Vagina (tissue), 2 donors: ENCODE measurements at places on chromosomes 13 and 19.

GRCh38 chr19:45499196-45500180 lies 1.2 kb downstream of the PPM1N start:
- DNase-seq = no peak

- DNase-seq = no peak
These were observed 36.3 kb upstream of the FLT1 start for GRCh38 chr13:28531077-28531844.

DNA sequence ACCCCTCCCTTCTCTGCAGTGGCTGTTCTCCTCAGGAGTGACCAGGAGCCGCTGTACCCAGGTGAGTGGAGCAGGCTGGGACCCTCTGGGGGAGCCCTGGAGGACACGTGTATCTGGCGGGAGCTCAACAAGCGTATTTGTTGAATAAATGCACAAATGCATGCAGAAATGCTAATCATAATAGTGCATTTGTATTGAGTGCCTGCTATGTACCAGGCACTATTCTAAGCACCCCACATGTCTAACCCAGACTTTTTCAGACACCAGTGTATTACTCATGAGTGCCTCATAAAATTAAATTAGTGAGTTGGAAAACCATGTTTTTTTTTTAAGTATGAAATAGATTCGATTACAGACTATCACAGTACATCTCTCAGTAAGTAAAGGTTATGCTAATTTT lies 7.9 kb downstream of the HPN start:
- no peak for DNase-seq

- no peak for DNase-seq
These were observed 101.3 kb upstream of the SLC15A1 start for GRCh38 chr13:98853771-98854221.

DNA sequence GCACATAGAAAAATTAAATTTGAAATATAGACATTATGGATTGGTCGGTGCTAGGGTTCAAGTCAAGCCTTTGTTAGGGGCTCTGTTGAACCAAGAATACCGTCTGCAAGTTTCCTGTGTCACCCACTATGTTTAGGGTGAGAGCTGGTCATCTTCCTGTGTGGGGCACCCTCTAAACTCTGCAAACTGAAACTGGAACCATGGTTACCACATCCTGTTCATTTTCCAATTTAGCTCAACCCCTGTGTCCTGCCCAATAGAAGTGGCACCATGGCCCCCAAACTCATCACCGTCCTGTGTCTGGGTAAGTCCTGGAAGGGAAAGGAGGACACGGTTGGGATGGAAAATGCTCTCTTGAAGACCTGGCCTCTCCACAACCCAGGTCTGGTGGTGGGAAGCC lies 29.9 kb downstream of the LAIR2 start:
- no peak for DNase-seq

DNA sequence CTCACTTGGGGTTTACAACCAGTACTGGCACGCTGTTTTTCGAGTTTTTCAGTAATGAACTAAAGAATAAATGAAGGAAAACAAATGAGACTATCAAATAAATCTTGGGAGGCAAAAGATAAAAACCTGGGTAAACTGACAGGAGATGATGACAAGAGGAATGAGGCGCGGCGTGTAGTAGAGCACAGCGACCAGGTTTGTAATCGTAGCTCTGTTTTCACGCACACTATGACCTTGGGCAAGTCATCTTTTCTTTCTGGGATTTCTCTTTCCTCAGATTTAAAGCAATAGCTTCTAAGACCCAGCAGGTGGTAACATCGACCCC lies 419 bp downstream of the MRPS31 start:
- DNase-seq = no peak

DNA sequence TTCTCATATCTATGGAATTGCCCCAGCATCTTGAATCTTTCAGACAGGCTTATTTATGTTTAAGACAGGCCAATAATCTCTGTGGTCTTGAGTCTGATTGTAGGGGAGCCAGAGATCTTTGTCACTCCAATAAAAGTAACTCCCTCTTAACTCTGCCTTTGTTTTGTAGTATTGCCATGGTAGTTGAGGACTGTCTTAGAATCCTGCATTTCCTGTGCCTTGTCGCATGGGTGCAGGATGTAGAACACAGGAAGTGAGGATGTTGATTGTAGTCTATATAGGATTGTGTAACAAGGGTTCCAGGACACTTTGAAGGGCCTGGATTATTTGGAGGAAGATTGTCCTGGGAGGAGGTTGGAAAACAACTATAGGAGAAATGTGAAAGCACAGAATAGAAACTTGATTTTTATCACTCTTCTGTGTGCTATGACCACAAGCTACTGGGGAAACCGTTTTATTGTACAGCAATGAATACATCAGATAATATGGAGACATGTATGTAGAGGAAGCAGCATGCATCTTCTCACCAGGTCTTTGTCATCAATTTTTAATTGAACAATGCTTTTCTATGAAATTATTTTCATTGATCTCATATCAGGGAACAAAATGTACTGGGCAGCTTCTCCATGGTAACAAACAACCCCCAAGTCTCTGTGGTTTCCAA lies 411.7 kb downstream of the FGF9 start:
- no peak for DNase-seq

GRCh38 chr13:97001636-97002035 lies 7.4 kb upstream of the OXGR1 start:
- DNase-seq = no peak

DNA sequence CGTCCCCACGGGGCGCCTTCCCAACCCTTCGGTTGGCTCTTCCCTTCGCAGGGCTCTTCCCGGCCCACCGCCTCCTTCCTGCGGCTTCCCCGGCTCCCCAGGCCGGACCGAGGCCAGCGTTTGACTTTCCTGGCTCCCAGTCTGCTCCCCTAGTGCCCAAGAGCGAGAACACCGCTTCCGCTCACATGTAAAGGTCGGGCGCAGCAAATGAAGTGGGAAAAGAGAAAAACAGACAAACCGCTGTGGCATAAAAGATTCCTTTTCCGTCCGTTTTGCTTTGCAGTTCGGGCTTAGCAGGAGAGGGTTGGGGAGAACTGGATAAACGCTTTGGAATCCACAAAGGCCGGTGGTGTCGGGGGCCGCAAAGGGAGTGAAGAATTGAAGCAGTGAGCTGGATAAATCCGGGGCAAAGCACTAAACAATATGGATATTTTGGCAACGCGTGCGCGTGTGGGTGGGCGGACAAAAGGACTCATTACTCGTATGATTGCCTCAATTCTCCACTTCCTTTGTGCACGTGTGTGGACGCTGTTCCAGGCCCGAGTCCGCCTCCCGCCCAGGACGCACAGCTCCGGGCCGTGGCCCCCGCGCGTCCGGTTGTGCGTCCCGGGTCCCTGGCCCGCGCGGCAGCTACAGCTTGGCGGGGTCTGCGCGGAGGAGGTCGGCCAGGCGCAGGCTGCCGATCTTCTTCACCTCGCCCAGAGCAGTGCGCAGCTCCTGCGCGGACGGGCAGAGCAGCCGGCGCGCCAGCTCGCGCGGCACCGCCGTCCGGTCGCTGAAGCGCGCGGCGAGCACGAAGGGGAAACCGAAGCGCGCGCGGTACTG lies 8.6 kb upstream of the CDX2 start:
- DNase-seq = no peak

DNA sequence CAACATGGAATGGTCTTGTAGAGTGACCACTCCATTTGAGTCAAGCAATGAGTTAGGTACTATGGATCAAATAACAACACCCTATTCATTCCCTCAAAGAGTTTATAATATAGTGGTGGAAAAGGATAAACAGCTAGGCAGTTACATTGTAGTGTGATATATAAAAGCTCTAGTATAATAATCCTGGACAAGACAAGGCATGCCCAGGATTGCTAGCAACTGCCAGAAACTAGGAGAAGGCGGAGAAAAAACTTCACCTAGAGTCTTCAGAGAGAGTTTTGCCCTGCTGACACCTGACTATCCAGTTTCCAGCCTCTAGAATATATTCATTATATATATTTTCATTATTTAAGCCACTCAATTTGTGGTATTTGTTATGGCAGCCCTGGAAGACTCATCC lies 530.6 kb downstream of the KLF12 start:
- DNase-seq = no peak

DNA sequence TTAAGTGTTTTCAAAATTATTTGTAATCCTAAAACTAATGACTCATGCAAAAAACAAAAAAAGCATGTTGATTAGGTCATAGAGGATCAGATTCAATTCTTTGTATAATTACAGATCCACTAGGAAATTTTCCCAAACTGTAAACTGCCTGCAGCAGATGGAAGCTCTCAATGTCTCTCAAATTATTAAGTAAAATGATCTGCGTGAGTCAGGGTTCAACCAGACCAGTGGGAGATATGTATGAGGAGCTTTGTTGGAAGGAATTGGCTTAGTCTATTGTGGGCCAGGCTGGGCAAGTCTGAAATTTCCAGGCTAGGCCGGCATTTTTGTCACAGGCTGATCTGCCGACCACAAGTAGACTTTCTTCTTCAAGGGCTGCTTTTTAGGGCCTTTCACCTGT lies 14.4 kb upstream of the SACS start:
- DNase-seq = no peak

DNA sequence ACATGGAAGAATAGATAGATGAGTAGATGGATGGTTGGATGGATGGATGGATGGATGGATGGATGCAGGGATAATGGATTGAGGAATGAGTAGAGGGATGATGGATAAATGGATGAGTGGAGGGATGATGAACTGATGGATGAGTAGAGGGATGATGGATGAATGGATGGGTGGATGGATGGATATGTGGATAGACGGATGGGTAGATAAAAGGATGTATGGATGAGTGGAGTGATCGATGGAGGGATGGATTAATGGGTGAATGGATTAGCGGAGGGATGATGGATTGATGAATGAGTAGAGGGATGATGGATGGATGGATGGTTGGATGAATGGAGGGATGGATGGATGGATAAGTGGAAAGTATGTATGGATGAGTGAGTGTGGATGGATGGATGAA lies 533.2 kb downstream of the RFC3 start:
- no peak for DNase-seq

- DNase-seq = no peak
These were observed 460.5 kb downstream of the COG6 start for GRCh38 chr13:40116008-40116407.

- peak; percentile 91 for DNase-seq
These were observed 14.8 kb upstream of the PROZ start for GRCh38 chr13:113143466-113144254.

DNA sequence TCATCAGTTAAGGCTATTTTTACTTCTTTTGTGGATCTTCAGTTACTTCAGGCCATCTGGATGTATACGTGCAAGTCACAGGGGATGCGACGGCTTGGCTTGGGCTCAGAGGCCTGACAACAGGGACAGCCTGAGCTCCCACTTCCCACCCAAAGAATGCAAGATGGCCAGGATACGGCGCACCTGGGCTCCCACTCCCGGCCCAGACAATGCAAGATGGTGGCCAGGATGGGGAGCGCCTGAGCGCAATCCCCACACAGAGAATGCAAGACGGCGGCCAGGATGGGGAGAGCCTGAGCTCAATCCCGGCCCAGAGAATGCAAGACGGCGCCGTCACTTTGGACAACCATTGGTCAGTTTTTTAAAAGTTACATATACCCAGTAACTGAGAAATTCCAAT lies 25.3 kb upstream of the MIER2 start:
- DNase-seq = no peak

- DNase-seq = no peak
These were observed 24.4 kb upstream of the C1QTNF9 start for GRCh38 chr13:24284889-24285565.

DNA sequence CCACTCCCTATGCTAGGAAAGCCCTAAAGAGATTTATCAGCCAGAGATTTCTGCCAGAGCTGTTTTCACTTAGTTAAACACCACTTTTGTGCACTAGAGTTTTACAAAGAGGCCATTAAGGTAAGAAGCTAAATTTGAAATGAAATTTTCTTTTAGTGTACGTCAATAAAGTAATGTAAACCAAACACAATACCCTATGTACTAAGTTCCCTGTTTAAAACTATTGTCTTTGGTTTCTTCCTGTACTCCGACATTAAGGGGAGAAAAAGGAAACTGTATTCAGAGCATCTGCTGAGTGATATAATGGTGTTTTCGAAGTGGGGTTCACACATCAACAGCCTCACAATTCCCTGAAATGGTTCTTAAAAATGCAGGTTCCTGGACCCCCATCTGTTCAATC lies 40.7 kb upstream of the STARD13 start:
- no peak for DNase-seq

GRCh38 chr13:97248243-97248642 lies 26.1 kb downstream of the MBNL2 start:
- no peak for DNase-seq

DNA sequence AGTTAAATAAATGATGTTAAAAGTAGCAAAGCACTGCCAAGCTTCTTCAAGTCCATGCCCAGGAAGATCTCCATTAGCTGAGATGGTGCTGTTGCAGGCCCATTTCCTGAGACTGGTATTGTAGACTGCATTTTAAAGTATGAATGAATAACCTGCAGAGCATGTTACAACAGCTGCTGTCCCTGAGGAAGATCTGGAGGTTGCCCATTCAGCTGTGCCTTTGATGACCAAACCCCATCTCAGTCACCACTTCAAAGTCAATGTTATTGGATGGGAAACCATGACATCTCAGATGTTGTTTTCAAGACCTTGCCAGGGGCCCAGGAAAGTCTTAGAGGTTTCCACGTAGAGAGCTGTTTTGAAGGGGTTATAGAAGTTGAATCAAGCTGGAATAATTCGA lies 281.3 kb downstream of the MTUS2 start:
- no peak for DNase-seq

- DNase-seq = no peak
These were observed 199.2 kb downstream of the DLEU7 start for GRCh38 chr13:50644081-50644871.

GRCh38 chr13:100636004-100636403 lies 38.6 kb downstream of the TMTC4 start:
- DNase-seq = no peak

DNA sequence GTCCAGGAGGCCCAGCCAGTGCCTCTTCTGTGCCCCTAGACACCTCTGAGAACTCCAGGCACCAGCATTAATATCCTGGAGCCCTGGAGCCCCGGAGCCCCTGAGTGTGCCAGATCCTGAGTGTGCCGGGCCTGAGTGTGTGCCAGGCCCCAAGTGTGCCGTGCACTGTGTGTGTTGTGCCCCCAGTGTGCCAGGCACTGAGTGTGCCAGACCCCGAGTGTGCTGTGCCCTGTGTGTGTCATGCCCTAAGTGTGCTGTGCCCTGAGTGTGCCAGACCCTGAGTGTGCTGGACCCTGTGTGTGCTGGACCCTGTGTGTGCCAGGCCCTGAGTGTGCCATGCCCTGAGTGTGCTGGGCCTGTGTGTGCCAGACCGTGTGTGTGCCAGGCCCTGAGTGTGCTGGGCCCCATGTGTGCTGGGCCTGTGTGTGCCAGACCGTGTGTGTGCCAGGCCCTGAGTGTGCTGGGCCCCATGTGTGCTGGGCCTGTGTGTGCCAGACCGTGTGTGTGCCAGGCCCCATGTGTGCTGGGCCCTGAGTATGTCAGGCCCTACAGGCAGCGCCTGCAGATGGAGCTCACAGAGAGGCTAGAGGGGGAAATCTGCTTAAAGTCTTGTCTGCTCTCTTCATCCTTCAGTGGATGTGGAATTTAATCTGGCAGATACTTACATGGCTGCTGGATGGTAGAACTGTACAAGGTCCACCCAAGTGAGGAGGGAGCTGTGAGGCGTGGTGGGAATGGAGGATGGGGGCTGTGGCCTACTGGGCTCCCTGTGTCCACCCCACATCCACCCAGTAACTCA lies 53.9 kb downstream of the C13orf46 start:
- no peak for DNase-seq
